ENCODE measurements at places on chromosomes 3 and 15.

DNA sequence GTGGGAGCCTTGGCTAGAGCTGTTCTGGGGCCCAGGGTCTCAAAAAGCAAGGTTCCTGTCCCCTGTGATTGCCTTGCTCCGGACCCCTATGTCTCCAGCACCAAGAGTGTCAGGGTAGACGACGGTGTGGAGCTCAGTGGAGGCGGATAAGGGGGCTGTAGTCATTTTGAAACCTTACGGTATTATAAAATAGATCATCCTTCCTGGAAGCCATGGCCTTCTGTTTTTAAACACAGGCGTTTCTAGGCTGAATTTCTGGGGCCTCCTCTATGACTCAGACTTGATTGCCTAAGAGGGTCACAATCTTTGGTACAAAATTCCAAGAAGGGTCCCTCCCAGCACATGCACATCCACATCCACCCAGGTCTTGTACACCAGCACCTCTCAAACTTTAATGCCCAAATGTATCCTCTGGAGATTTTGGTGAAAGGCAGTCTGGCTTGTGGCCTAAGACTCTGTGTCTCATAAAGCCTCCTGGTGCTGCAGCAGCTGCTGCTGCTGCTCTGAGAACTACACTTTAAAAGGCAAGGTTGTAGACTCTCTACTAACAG is 70.5 kb upstream of the XCR1 start:
- DNase-seq, result no peak

- no peak for DNase-seq
Measured at GRCh38 chr15:45668386-45668785, 33.6 kb downstream of the SQOR start.

GRCh38 chr15:70023064-70023768 is 74.5 kb downstream of the TLE3 start:
- DNase-seq, result no peak

DNA sequence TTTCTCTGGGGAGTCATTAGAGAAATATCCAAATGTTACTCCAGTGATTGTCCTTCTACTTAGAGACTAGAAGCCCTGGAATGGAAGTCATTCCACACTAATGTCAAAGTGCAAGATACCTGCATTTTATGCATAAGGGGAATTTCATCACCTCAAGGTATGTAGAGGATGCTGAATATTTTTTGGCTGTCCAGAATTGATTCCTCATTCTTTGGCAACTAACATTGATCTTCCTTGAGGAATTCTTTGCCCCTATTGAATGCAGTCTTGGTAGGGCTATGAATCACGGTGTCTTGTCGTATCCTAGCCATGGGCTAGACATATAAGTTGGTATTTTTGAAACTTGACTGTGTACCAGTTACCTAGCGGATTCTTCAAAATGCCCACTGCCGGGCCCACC is 271.1 kb downstream of the CNTN3 start:
- no peak for DNase-seq

DNA sequence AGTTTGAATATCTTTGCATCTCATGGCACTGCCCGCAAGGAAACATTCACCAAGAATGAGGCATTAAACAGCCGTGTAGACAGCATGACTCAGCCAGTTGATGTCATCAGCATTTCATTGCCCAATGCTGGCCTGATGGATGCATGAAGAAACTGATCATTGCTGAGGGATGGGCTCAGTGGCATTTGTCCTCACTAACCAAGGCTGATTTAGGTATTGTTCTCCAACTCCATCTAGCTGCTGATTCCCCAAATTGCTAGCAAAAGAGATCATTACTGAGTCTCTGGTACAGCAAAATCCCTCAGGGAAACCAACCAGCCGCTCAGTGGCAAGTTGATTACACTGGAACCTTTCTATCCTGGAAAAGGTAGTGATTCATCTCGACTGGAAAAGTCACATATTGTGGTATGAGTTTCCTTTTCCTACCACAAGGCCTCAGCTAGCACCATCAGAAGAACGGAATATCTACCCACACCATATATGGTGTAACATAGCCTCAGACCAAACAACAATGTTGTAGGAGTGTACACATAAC is 186.5 kb upstream of the GAP43 start:
- no peak for DNase-seq

- no peak for DNase-seq
Measured at GRCh38 chr3:194272861-194273742, 78.0 kb downstream of the CPN2 start.

GRCh38 chr3:193124861-193125260 is 116.2 kb upstream of the PLAAT1 start:
- DNase-seq, result no peak

DNA sequence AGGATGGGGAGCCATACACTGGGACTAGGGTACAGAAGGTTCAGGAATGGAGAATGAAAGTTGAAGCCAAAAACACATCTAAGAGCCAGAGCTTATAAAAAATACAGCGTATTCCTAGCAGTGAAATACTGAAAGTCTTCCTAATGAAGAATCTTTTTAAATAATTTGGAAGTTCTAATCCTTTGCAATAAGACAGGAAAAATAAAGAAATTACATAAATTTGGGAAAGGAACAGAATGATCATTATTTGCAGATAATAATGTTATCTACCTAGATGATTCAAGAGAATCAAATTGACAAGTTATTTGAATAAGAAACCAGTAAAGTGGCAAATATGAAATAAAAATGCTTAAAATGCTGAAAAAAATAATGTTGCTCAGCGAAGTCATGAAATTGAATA is 32.3 kb upstream of the NR2F2 start:
- DNase-seq, result no peak

DNA sequence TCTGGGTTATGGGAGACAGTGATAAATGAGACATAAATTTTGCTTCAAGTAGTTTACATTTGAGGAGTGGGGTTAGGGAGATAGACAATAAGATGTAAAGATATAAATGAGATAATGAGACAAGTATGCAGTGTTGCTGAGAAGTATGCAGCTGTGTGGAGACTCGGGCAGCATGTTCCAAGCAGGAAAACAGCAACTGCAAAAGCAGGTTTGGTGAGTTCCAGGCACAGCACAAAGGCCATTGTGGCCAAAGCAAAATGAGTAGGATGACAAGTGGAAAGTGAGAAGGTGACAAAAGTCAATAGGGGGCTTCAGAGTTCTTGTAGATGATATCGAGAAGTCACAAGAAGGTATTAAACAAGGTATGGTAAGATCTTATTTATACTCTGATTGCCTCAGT is 259.1 kb upstream of the PEX5L start:
- DNase-seq, result no peak

- DNase-seq, result no peak
Measured at GRCh38 chr3:189267981-189268613, 96.3 kb downstream of the TPRG1 start.

DNA sequence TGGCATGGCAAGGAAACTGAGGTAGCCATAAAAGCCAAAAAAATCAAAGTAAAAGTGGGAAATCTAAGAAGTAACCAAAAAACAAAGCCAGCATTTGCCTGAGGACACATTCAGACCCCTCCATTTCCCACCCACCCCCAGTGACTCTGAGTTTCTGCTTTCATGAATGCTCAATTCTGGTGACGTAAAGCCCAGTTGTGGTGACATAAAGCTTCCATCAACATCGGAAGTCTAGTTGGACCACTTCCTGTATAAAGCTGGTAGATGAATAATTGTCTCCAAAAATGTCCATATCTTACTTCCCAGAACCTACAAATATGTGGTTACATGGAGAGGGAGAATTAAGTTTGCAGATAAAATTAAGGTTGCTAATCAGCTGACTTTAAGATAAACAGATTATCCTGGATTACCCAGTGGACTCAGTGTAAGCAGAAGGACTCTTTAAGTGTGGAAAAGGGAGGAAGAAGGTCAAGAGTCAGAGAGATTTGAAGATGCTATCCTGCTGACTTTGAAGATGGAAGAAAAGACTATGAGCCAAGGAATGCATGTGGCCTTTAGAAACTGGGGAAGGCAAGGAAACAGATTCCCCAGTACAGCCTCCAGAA is 62.0 kb upstream of the ST3GAL6 start:
- no peak for DNase-seq

DNA sequence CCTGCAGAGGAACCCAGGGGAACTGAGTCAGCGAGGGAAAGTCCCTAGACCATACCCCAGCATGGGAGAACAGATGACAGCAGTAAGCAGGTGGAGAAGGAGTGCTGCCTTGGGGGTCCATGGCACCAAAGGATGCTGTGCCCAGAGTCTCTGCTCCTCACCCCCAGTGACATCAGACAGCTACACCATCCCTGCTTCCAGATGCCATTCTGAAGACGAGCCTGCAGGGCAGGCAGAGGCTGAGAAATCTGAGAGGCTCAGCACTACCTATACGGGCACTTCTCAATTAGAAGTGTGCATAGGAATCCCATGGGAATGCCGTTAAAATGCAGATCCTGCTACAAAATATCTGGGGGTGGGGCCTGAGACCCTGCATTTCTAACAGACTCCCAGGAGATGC is 211.3 kb upstream of the NSMCE3 start:
- DNase-seq, result no peak

GRCh38 chr3:56787784-56788256 is 13.9 kb downstream of the ARHGEF3 start:
- DNase-seq, result no peak

DNA sequence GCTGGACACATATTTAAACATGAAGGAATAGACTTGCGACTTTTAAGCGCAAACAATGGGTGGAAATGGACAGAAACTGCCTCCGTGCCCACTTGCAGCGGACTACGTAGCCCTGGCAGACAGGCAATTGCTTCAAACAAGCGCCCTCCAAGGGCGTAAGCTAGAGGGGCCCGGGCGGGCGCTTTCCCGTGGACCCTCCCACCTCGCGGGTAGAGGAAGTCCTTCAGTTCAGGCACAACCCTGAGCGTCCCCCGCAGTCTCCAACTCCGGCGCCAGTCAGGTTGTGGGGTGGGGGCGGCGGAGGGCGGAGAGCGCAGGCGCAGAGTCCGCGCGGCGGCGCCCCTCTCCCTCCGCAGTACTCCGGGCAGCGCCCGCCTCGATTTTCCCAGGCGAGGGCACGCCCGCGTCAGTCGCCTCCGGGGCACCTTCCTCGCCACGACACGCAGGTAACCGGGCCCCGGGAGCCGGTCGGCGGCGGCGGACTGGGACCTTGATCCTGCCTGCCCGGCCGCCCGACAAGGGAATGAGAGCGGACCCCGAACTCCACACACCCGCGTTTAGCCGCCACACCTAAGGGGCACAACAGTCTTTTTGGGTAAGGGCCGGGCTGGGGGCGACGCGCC is at the start of gene SLC35G2:
SLC35G2 (plus strand) TSS at position 358 of the 623 bp plus-strand sequence. CDS start 35,335 bp downstream, outside the sequence.
- peak; percentile 81 for DNase-seq

GRCh38 chr3:42214064-42214463 is 51.9 kb downstream of the CCK start:
- DNase-seq, result no peak

DNA sequence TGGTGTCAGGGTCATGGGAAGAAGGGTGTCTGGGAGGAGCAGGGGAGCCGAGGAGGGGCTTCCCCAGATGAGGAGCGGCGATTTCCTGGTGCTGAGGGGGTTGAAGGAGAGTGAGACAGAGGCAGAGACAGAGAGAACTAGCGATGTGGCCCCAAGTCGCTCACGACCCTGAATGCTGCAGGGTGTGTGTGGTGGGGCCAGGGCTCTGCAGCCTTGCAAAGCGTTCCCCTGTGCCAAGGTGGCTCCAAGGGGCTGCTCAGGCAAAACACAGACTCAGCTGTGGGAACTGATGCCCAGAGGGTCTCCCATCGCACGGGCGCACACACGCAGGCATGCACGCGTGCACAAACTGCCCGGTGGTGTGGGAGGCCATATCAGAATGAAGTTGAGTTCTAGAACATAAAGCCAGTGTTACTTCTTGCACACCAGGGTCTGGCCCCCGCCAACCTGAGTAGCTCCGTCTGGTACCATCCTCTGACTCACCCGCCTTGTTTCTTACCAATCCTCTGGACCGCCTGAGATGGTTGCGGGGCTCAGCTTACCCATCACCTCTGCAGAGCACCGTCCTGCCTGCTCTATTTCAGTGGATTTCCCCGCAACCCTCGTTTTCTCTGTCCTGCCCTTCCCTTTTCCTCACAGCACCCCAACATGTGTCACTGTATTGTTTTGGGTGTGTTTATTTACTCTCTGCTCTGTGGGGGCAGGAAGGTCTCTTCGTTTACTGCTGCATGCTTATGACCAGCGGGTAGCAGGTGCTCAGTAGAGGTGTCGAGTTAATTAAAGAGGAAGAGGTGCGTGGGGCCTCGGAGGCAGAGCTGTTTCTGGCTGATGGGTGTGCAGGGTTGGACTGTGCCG is 4.5 kb downstream of the MELTF start:
- DNase-seq, result no peak

GRCh38 chr3:176655404-176656094 is 541.7 kb downstream of the TBL1XR1 start:
- DNase-seq, result no peak

GRCh38 chr3:21152555-21152954 is 598.5 kb downstream of the ZNF385D start:
- no peak for DNase-seq

GRCh38 chr3:87873136-87873535 is 185.7 kb downstream of the CGGBP1 start:
- DNase-seq, result no peak

- peak; percentile 23 for DNase-seq
Measured at GRCh38 chr3:160808838-160809237, 52.8 kb downstream of the PPM1L start.

GRCh38 chr3:9078561-9079240 is 115.4 kb upstream of the RAD18 start:
- DNase-seq, result no peak

DNA sequence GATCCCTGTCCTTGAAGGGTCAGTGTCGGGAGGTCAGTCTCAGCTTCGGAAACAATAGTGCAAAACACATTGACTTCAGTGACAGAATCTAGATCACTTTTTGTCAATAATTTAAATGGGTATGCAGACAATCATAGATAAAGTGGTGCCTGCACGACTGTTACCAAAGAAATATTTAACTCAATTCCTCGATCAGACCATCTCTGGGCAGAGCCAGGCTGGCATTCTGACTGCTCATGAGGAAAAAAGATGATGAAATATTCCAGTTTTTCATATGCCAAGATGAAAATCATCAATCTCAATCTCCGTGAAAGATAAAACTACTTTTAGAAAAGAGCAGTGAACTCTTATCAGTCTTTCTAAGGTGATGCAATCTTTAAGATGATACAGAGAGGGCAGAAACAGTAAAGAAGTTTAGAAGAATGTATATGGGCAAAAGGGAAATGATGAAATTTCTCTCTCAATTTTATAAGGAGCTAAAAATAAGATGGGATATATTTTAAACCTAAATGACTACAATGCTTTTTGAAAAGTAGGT is 169.9 kb downstream of the WDR72 start:
- DNase-seq, result no peak

- no peak for DNase-seq
Measured at GRCh38 chr3:33488246-33488645, 48.0 kb upstream of the UBP1 start.

DNA sequence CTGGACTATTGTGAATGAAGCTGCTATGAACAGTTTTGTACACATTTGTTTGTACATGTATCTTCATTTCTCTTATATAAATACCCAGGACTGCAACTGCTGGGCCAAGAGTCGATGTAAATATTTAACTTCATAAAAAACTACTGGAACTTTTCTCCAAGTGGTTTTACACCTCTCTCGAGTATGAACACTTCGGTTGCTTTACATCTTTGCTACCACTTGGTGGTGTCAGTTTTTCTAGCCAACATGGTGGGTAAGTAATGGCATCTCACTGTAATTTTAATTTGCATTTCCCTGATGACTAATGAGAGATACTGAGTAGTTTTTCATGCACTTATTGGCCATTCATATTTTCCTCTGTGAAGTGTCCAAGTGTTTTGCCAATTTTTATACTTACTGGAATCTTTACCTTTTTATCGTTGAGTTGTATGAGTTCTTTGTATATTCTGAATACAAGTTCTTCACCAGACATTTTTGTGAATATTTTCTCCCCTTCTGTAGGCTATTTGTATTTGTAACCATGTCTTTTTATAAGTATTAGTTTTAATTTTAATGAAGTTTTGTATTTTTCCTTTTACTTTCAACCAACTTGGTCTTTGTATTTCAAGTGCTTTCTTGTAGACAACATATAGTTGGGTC is 44.4 kb downstream of the PCOLCE2 start:
- no peak for DNase-seq
